ENCODE measurements at places on chromosomes 3 and 15.

DNA sequence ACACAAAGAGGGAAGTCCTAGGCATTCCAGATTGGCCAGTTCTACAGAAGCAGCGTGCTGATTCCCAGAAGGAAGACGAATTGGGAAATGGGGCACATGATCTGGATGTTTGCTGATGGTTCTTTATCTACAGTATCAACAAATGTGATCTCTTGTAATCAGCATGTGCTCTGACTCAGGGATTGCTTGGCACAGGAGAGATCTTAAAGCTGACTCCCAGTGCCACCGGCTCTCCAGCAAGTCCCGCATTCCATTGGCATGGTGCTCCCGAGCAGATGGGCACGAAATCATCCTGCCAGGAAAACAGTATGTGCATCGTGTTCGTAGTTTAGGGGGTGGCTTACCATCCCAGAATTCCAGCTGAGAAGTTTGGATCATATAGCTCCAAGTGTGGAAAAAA lies 259.9 kb upstream of the NR2F2 start:
- no peak for DNase-seq

DNA sequence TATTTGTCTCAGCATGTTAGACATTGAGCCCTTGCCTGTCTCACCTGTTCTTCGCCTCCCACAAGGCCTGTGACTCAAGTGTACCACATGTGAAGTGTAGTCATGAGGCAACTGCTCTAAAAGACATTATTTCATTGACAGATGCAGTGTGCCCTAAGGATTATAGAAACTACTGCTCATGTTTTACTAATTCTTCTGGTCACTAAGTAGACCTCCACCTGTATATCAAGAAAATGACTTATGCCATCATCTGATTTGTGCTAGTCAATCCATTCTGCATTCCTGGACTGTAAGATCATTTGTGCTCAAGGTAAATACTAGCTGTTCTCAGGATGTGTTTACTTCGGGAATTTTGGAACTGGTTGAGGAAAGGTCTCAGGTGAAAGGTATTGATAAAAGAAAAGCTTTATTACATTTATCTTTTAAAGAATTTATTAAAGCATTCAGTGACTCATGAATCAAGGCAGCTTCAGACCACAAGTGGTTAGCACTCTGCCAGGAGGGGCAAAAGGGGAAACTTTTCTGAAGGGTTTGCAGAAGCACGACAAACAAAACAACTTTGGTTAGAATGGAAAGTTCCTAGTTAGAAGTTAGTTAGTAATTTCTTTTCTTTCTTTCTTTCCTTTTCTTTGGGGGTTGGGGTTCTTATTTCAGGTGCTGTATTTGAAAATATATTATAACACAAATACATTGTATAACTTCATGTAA lies 465.3 kb upstream of the CBLB start:
- no peak for DNase-seq

GRCh38 chr3:127426444-127427153 lies 138.8 kb upstream of the PRR20G start:
- peak; percentile 87 for DNase-seq

- no peak for DNase-seq
Observed at GRCh38 chr15:67118808-67119207, 53.4 kb downstream of the SMAD3 start.

DNA sequence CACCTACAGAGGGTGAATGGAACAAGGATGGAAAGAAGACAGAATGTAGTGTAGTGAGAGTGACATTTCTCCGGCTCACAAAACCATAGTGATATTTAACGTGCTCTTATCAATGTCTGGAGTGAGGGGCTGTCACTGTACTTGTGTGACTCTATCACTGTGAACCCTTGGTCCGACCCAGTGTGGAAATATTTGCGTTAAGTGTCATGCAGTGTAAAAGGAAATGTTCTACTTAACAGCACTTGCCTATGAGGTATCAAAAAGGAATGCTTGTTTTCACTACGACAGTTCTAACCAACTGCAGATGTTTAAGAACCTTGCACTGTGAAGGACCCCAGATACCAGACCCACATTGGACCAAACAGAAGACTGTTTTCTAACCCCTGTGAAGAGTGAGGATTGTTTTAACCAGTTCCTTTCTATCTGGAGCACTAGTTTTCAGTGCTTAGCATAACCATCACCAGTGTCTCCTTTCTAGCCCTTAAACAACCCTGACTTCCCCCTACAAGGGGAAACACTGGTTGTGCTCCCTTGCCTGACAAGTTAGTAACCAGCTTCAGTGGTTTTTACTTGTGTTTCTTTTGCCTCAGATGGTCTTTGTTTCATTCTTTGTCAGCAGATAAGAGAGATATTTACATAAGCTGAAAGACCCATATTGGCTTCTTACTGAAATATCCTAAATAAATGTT lies 144.7 kb upstream of the ABHD17C start:
- no peak for DNase-seq

GRCh38 chr3:4387210-4388204 lies 79.6 kb downstream of the SUMF1 start:
- no peak for DNase-seq

GRCh38 chr15:63677778-63678177 lies 80.6 kb downstream of the FBXL22 start:
- DNase-seq: no peak

DNA sequence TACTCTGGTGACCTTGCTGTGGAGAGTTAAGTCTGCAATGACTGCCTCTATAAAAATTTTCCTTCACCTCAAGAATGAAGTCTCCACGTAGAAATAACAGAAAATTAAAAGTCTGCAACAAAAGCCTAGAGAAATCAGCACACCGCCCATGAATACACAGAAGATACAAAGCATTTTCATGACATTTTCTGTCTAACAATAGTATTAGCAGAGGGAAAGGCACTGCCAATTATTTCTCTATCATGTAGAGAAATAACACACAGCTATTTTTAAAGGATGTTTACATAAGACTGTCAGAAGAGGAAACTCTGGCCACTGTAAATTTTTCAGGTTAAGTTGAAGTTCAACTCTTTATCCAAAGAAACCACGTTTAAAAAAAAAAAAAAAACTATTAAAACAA lies 80.8 kb downstream of the GSK3B start:
- no peak for DNase-seq

DNA sequence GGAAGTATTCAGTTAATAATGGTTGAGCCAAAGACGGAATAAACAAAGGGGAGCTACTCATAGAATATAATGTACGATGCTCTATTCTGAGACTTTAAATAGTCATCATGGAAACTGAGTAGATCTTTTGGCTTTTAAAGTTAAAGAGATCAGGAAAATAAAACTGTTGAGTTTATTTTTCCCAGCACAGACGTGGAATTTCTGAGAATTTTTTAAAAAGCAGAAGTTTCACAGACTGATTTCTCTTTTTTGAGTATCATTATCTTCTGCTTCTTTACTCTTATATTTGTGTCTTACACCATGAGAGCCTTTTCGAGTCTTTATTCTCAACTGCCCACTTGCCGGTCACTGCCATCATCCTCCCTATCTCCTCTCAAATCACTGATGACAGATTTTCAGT lies 13.2 kb downstream of the P2RY14 start:
- DNase-seq: no peak

- DNase-seq: no peak
Observed at GRCh38 chr3:187798531-187799530, 53.6 kb upstream of the BCL6 start.

- DNase-seq: no peak
Observed at GRCh38 chr15:29857221-29857789, 35.0 kb upstream of the TJP1 start.

- DNase-seq: no peak
Observed at GRCh38 chr3:29153811-29154210, 127.1 kb upstream of the RBMS3 start.

GRCh38 chr3:85567071-85567676 lies 608.4 kb downstream of the CADM2 start:
- no peak for DNase-seq

DNA sequence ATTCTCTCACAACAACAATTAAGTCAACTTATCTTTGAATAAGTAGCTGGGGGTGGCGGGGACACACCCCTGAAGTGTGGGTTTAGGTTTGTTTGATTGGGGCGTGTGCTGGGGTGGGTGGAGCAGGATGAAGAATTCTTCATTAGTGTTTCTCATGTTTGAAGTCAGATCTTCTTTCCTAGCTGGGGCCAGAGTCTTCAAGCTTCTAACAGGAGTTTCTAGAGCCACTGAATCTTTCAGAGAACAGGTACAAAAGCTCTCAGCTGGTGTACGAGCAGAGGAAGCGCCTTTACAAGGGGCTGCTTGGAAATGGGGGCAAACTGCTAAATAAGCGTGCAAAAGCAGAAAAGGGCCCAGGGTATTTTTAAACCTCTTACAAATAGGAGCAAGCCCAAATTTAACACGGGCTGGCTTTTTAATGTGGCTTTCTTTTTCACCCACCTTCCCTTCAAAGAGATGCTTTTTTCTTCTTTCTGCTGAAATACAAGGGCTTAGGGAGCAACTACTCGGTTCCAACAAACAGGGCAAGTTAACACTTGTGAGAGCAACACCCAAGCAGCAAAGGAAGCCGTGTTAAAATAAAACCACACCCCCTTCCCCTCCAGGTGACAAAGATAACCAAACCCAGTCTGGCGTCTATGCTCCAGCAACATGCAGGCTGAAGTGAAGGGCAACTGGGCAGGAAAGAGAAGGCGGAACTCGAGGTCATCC lies 86.9 kb upstream of the RASGRP1 start:
- DNase-seq: no peak

DNA sequence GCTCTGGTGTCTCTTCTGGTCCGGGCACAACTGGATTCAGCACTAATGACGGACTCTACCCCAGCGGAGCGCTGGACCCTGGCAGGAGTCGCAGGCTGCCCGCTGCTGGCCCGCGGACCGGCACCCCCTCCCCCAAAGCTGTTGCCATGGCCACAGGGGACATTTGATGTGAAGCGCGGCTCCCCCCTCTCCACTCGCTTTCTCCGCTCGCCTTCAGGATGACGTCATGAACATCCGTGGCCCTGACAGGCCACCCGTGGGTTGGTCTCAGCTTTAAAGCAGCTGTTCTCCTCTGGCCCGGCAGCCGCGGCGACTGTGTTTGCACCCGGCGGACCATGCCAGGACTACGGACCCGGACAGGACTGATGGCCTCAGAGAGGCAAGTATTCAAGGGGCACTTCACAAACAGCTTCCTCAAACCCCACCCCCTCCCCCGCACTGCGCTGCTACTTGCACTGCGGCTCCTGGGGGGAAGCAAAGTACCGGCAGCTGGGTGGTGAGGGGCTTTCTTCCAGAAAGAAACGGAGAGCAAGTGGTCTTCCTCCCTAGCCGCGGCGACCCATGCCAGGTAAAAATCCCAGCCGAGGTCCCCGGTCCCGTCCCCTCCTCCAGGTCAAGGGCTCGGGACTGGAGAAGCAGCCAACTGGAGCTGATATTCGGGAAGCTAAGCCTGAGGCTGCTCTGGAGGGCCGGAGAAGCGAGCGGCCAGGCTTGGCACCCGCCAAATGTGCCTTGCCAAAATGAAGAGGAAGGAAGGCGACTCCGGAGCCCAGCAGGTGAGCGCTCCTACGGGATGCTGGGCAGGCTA lies 16.6 kb upstream of the AEN start:
- DNase-seq: no peak

DNA sequence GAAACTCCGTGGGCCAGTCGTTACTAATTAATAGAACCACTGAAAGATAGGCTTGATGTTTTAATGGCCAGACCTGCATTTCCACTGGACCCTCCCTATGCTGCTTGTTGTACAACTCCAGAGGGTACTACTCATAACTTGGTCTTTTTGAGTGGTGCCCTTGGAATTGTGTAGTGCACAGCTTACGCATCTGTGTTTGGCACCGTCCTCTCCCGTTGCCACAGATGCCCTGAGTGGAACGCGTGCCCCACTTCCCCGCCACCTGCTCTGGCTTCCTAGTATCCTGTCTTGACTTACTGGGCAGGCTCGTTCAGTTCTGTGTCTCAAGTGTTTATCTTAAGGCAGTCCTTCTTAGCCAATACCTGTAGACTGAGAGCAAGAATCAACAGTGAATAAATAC lies 78.7 kb downstream of the USP13 start:
- DNase-seq: no peak

GRCh38 chr3:57755368-57755675 lies 787 bp upstream of the SLMAP start:
- DNase-seq: no peak

- DNase-seq: peak; percentile 44
Observed at GRCh38 chr15:59148153-59148833, 43.3 kb downstream of the CCNB2 start.

GRCh38 chr3:153291059-153291685 lies 129.1 kb downstream of the RAP2B start:
- DNase-seq: no peak

Measured in right hindlimb (tissue), 1 donor.